Retinal pigment epithelial cell (primary cell): ENCODE measurements at places on chromosomes 12 and 14.
A peak's percentile ranks its signal among the peaks of the same experiment; 100 is the strongest.

GRCh38 chr14:36069535-36069900 is 107.0 kb downstream of the PTCSC3 start:
- peak; percentile 53 for DNase-seq

DNA sequence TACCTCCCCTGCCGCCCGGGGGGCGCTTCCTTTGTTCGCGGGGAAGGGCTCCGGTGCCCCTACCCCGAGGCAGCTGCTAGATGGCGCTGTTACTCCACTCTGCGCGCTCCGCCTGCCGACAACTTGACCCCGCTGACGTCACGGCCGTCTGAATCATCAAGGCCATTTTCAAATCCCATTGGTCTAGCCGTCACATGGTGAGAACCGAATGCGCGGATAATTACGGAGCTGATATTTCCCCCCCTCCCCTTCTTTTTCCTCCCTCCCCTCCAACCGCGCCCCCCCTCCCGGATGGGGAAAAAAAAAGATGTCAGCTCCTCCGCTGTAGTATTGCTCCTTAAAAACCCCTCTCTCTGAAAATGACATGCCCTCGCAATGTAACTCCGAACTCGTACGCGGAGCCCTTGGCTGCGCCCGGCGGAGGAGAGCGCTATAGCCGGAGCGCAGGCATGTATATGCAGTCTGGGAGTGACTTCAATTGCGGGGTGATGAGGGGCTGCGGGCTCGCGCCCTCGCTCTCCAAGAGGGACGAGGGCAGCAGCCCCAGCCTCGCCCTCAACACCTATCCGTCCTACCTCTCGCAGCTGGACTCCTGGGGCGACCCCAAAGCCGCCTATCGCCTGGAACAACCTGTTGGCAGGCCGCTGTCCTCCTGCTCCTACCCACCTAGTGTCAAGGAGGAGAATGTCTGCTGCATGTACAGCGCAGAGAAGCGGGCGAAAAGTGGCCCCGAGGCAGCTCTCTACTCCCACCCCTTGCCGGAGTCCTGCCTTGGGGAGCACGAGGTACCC is at the start of gene HOXC10:
Gene HOXC10 (plus strand): TSS at position 246 of the 791 bp plus-strand sequence. CDS start 114 bp downstream, at position 360.
- peak; percentile 5 for DNase-seq

GRCh38 chr12:56300644-56301464 is 724 bp upstream of the CS start:
- no peak for DNase-seq

DNA sequence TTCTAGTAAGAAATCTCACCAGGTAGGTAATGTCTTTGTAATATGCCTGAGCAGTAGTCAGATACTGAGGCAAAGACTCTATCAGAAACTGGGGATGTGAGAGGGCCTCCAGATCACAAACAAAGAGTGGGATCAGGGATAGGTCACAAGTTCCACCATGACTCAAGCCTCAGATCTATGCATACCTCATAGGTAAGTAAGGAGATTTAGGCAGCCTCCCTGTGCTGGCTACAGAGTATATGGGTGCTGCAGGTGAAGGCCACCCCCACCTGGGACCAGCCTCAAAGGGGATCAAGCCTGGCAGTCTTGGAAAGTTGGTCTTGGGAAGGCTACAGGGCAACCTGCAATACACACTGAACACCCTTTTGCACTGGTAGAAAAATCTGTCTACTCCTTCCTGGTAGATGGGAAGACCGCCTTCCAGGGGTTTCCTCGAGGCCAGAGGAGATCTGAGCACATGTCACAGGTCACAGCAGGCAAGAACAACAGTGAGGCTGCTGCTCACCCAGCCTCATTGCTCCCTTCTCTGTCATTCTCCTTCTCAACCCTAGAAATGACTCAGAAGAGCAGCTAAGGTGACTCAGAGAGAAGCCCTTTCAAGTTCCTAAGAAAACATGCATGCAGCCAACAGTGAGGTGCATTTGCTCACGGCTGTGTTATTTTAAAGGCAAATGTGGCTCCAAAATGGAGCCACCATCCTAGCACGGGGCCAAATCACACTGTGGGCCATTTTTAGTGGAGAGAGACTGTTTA is 143.4 kb upstream of the CDKN3 start:
- peak; percentile 75 for DNase-seq

GRCh38 chr14:47606566-47606965 is 68.8 kb downstream of the MDGA2 start:
- no peak for DNase-seq

DNA sequence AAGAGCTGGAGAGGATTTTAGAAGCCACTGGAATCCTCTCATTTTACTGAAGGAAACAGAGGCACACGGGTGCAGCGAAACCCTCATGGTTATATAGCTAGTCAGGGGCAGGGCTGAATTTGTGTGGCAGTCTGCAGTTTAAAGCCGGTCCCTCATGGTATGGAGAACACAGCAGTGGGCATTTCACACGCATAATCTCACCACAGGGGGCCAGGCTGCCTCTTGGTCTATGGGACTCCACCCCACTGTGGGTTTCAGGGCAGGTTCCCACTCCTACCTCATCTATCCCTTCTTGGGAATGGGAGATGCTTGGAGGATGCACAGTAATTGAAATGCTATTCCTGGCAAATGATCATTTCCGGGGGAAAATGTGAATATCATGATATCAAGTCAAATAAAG is 400.6 kb downstream of the RGS6 start:
- no peak for DNase-seq
